Fibroblast of the aortic adventitia (primary cell): ENCODE measurements at places on chromosomes 2 and 18.

GRCh38 chr2:233450864-233451575 is 96.7 kb downstream of the DGKD start:
- no peak for DNase-seq

GRCh38 chr2:103960951-103961350 is 893.0 kb upstream of the POU3F3 start:
- DNase-seq, result no peak

DNA sequence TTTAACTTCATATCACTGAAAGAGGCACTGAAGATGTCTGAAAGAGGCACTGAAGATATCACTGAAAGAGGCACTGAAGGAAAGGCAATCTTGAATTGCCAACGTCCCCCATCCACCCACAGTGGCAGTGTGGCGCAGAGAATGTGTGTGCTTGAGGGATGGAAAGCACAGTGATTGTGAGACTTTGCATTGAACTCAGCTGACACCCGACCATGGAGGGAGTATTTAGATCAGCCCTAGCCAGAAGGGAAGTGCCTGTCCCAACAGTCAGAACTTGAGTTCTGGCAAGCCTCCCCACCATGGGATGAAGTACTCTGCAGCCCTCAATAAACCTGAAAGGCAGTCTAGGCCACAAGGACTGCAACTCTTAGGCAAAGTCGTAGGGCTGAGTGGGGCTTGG is 33.8 kb downstream of the MAP4K3 start:
- no peak for DNase-seq

DNA sequence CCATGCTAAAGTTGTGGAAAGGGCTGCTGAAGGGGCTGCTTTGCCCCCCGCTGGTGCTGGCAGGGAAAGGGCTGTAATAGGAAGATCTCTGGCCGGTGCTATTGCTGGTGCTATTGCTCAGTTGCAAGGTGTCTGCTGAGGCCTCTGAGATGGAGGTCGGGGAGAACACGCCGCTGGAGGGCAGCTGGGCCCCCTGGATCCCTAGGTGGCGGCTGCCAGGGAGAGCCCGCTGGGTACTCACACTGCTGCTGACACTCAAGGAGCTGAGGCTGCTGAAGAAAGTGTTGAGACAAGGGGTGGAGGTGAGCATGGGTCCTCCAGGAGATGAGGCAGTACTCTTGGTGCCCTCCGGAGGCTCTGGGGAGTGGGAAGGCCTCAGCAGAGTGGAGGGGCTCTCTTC is 4.2 kb downstream of the FOXI3 start:
- DNase-seq, result no peak

DNA sequence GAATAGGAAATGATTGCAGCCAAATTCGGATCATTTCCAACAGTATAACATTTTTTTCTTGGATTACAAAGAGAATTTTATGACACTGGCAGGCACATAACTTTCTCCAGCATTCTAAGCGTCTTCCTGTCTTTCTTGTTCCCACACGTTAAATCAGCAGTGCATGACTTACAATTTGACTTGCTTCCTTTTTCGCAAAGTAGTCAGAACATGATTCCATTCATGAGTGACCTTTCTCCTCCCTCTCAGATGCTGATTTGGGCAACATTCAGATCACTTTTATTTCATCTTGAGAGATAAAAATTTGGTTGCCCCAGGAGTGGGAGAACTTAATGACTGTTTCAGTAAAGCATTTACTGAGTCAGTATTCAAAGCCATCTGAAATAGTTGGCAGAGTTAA is 858.7 kb upstream of the ACVR2A start:
- peak; percentile 81 for DNase-seq

DNA sequence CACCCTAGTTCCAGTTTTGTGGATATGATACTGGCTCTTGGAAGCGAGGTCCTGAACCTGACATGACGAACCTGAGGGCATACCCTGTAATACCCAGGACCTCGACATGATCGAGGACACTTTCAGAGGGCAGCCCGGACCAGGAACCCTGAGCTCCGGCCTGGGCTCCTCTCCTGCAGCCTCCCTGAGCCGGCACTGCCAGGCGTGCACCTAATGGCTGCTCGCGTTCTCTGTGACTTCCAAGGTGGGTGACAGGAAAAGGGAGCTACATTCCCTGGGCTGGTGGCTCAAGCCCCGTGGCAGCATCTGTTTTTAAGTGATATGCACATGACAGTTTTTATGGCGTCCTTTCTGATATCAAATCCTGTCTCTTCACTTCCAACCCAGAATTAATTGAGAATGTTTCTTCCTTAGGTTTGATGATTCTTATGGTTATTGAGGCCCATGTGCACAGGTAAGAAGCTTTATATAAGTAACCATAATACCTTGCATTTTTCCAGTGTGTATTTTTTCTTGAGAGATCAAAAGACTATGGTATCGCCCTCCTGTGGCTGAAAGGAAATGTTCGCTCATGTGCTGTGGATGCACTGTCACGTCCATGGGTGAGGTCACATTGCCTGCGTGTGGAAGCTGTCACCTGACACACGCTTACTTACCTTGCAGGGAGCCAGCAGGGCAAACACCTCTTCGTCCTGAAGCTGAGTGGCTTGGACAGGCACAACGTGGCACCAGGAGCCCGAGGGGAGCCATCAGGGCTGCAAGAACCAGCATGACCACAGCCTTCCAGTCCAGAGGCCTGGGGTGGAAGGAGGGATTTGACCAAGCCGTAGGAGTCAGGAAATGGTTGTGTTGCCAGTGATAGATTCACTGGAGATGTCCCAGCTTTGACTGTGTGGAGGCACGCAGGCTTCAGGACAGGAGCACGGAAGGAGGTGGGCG is 367.4 kb upstream of the MYT1L start:
- no peak for DNase-seq

DNA sequence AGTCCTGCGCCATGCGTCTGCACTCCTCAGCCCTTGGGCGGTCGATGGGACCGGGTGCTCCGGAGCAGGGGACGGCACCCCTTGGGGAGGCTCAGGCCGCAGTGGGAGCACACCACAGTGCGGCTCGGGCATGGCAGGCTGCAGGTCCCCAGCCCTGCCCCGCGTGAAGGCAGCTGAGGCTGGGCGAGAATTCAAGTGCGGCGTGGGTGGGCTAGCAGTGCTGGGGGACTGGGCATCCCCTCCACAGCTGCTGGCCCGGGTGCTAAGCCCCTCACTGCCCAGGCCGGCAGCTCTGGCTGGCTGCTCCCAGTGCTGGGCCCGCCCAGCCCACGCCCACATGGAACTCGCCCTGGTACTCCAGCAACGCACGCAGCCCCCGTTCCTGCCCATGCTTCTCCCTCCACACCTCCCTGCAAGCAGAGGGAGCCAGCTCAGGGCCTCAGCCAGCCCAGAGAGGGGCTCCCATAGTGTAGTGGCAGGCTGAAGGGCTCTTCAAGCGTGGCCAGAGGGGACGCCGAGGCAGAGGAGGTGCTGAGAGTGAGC is 198.3 kb upstream of the CNTNAP5 start:
- no peak for DNase-seq

DNA sequence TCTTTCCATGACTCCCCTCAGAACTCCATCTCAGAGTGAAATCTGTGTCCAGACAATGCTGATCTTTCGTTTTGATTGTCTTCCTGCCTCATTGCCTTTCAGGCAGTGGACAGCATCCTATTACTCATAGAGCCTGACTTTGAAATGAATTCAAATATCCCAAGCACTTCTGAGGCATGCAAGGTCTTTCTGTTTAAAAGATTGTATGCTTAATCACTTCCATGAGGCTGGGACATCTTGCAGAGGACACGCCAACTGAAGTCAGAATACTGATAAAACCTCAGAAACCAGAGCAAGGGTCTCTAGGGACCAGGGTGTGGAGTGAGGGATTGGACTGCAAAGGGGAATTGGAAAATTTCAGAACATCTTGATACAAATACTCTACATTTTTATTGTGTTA is 836.5 kb upstream of the ID2 start:
- peak; percentile 96 for DNase-seq

DNA sequence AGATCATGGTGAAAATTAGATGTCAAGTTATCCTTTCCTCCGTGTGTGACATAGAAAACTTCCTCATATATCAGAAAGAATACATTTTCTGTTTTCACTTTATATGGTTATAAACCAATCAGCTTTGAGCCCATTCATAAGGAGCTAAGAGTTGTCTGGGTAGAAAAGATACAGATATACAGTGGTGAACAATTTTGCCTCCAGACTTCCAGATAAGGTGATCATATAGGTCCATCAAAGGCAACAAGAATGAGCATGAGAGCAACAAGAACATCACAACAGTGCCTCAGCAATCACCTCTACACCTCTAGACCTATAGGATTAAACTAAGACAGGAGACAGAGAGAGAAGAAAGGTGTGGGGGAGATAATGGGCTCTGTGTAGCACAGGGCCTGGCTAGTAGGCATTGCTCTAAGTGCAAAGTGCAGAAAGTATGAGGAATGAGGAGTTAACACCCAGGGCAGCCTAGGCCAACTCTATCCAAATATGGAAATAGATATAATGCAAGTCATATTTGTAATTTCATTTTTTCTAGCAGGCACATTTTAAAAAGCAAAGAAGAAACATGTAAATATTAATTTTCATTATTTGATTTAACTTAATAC is 8.3 kb downstream of the TNP1 start:
- no peak for DNase-seq

GRCh38 chr2:71894261-71894660 is 253.4 kb downstream of the CYP26B1 start:
- DNase-seq, result no peak
